ENCODE measurements at places on chromosomes 2 and 18.
A peak's percentile ranks its signal among the peaks of the same experiment; 100 is the strongest.

- no peak for DNase-seq
Measured at GRCh38 chr18:44887227-44887631, 206.5 kb downstream of the SETBP1 start.

- no peak for DNase-seq
Measured at GRCh38 chr18:6875749-6876148, 146.2 kb downstream of the ARHGAP28 start.

- peak; percentile 38 for DNase-seq
Measured at GRCh38 chr2:200039724-200040650, 84.6 kb downstream of the MAIP1 start.

GRCh38 chr2:39937621-39938020 is 158.6 kb upstream of the THUMPD2 start:
- DNase-seq = no peak

GRCh38 chr2:8337321-8337720 is 344.5 kb upstream of the ID2 start:
- no peak for DNase-seq

DNA sequence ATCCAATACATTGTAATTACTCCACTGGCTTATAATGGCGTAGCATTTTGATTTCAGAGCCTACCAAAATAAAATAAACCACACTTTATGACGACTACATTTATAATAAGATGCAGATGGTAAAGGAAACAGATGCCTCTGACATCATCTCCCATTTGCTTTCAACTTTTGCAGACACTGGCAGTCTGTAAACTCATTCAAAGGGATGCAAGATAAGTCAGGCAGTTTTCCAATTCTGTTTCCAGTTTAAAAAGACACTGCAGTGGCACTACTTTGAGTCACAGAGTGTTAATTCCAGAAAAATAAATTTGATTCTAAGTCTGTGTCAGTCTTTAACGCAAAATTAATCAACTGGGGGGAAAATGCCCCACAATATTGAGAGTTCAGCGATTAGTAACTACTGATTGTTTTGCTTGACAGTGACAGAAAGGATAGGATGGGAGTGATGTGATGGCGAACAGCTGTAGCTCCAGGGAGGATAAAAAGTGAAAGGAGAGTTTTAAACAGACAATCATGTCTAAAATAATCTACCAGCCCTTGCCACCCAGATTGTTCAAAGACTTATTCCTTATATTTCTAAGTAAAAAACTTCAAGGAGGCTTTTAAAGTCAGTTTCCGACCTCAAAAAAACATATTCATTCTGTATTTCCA is 6.7 kb downstream of the DSEL start:
- no peak for DNase-seq

GRCh38 chr2:85593023-85593422 is 2.5 kb upstream of the RNF181 start:
- no peak for DNase-seq

- no peak for DNase-seq
Measured at GRCh38 chr2:210593166-210593565, 36.8 kb downstream of the CPS1 start.

GRCh38 chr2:240427729-240428128 is 7.7 kb upstream of the GPC1 start:
- no peak for DNase-seq

- DNase-seq = no peak
Measured at GRCh38 chr2:223386984-223387383, 215.2 kb downstream of the SCG2 start.

GRCh38 chr2:165193178-165193777 is 10.6 kb downstream of the SCN3A start:
- DNase-seq = no peak

DNA sequence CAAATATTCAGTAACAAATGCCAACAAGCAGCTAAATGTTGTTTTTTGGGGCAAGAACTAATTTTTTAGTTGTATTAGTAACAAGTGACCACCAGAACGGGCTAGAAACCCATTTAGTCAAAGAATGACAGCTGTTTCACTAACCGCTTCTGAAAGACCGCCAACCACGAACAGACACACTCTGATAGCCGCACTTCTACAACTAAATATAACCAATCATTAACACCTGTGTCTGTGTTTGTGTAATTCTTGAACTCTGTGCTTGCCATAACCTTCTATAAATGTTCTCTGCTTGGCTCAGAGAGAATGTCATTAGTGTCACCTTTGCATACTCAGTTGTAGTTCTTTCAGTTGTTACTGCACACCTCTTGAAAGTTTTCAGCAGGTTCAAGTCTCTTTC is 526.3 kb upstream of the LRRTM1 start:
- no peak for DNase-seq

DNA sequence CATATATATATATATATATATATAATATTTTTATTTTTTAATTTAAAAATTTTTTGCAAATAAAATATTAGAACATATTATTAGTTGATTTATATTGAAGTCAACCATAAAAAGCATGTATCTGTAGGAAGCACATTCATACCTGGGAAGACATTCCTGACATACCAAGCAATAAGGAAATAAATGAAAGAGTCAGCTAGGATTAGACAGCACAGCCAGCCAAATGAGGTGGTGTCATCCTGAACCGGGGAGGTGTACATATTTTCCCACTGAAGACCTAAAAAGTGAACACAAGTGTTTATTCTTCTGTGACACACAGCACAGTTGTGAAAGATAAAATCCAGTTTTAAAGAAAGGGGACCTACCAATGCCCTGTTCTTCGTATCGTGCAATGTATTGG is 149.2 kb downstream of the ABCA12 start:
- no peak for DNase-seq

GRCh38 chr2:223952280-223952968 is 4.8 kb upstream of the MRPL44 start:
- DNase-seq = no peak

DNA sequence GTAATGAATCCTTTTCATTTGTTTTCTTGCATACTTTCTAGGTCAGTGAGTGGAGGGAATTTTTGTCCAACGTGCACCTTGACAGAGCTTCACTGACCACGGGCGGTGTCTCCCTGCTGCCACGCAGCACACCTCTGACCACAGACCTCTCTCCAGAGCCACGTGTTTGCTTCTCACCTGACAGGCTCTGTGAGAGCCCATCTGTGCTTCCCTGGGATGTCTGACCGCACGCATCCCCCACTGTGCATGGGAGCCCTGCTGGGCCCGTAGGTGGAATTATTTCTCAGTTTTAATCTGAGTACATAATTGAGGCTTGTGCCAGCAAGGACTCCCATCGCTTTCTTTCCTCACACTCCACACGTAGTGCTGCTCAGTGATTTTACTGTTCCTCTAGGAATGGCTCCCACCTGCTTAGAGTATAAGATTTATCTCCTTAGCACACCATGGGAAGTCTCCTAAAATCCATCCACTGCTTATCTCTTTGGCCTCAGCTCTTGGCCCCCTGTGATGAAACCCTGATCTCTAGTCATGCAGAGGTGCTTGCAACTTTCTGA is 482.6 kb downstream of the TSN start:
- DNase-seq = no peak

DNA sequence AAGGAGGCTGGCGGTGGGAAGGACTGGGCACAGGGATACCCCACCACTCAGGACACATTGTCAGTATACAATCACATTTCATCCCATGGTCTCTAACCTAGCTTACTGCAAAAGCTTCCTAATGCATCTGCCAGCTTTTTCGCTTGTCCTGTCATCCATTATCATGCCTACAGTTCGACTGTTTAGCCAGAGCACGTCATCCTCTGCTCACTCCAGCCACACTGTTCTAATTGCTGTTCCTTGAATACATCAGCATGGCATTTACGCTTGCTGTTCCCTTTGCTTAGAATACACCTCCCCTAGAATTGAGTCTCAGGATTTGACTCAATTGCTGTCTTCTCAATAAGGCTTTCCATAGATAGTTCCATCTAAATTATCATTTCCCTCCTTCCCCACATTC is 166.3 kb downstream of the CCDC148 start:
- DNase-seq = no peak

DNA sequence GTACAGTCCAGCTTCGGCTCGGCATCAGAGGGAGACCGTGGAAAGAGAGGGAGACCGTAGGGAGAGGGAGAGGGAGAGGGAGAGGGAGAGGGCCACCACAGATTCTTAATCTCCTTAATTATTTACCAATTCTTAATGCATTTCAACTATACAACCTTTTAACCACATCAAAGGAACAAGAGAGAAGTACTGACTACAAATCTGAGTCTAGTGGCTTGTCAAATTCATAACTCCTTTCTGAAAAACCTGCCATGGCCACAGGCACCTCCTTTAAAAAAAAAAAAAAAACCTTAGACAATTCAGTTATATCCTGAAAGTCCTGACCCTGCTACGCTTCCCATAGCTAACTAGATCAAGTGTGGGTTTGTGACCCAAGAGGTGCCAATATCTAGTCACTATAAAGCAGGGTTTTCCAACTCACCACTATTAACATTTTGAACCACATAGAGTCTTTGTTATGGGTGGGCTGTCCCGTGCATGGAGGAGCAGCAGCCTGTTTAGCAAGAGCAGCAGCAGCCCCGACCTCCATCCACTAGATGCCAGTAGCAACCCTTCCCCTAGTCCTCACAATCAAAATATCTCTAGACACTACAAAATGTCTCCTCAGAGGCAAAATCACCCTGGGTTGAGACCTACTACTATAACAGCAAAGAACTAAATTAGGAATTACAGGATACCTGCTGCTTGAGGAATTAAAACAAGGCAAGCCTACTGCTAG is 6.8 kb downstream of the ESCO1 start:
- DNase-seq = no peak

- no peak for DNase-seq
Measured at GRCh38 chr2:67312871-67313270, 84.3 kb upstream of the ETAA1 start.

GRCh38 chr2:130251535-130251872 is 53.3 kb upstream of the TUBA3E start:
- no peak for DNase-seq

- DNase-seq = no peak
Measured at GRCh38 chr2:45259547-45260160, 250.4 kb upstream of the SIX2 start.

GRCh38 chr2:121400201-121400600 is 115.2 kb upstream of the TFCP2L1 start:
- DNase-seq = no peak

- no peak for DNase-seq
Measured at GRCh38 chr2:6970551-6970950, 53.3 kb downstream of the RNF144A start.

DNA sequence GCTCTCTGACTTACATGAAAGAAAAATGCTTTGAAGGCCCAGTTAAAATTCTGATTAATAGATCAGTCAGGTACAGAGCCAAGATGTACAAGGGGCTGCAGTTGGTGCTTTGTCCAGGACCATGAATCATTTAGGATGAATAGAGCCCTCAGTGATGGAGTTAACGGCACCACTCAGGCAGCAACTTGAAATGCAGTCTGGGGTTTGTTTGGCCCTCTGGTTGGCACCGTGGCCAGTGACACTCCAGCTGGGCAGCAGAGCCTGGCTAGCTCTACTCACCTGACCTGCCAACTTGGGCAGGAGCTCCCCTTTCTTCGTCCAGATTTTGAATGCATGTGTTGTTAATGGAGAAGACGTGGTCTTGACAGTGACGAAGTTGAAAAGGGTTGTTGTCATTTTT is 493.0 kb upstream of the ACVR2A start:
- no peak for DNase-seq

DNA sequence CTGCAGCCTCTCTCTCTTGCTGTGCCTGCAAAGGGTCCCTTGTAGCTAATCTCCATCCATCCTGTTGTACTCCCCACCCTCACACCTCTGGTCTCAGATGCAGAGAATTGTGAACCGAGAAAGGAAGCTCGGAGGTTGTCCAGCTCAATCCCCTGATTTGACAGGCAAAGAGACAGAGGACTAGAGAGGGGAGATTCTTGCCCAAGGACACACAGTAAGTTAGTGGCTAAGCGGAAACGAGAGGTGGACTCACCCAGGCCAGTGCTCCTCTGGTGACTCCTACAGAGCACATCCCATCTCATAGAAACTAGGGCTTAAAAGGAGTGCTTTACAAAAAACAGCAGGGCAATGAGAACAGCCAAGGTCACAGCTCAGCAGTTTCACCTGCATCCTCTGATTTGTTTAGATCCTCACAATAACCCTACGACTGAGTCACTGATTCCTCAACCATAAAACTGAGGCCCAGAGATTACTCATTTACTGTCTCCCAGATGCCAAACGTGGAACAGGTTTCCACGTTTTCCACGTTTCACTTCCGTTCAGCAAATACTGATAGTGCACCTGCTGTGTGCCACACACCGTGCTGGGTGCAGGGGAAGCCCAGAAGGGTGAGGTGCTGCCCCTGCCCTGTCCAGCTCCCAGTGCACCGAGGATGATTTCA is 22.1 kb downstream of the EHD3 start:
- DNase-seq = no peak

GRCh38 chr2:111698089-111698488 is 185.9 kb downstream of the ANAPC1 start:
- no peak for DNase-seq

GRCh38 chr2:143259368-143259958 is 130.2 kb downstream of the ARHGAP15 start:
- peak; percentile 65 for DNase-seq

DNA sequence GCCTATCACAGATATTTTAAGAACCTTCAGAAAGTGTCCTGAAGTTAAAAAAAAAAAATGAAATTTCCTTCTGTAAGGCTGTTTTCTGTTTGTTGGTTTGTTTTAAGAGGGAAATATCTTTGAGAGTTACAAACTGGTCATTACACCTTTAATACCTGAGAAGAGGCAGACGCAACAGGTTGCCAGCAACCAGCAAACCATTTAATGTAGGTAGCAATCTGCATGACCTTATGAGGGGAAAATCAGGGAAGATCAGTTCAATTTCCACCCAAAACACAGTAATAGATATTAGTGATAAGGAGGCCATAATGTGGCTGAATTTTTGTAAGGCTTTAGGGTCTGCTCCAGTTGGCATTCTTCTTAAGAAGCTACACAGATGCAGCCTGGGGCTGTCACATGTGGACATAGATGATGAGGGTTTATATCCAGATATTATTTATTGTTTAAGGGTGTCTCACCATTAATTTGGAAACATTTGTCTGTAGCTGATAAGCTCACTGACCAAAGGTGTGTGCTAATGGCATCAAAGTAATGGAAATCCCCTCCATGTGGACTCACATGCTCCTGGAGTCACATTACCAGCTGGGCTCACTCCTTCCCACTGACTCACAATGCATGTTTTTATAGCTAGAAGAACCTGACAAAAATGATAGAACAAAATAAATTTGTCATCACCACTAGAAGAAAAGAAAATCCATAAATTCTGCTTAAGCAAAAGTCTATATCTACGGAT is 83.5 kb upstream of the DTNA start:
- no peak for DNase-seq

All from hindlimb muscle (tissue), 1 donor.